ENCODE measurements at places on chromosomes 3 and 15. TPM values are rescaled to one million over a fixed set of nuclear protein-coding genes. Genes with fewer than 3 reads are reported as not detected.

The MNS1 gene
- total RNA-seq: 1.2 TPM

The ASTE1 gene
- 15.1 TPM for total RNA-seq

The GPR27 gene
- total RNA-seq: 43.6 TPM

The CPNE9 gene
- 0.41 TPM for total RNA-seq

The GNAI2 gene
- total RNA-seq: 97.0 TPM

The RASGRF1 gene
- total RNA-seq: 4.5 TPM

The MITF gene
- 1.6 TPM for total RNA-seq

The CFAP91 gene
- 7.7 TPM for total RNA-seq

The IQCH gene
- total RNA-seq: 2.9 TPM

The EAF2 gene
- total RNA-seq: 5.3 TPM

The MESP1 gene
- 2.0 TPM for total RNA-seq

The ICE2 gene
- total RNA-seq: 38.3 TPM

The RLBP1 gene
- total RNA-seq: 3.3 TPM

The HGD gene
- under 0.01 TPM for total RNA-seq

The GHSR gene
- 0.82 TPM for total RNA-seq

The LPCAT4 gene
- total RNA-seq: 10.6 TPM

The NLGN1 gene
- 59.1 TPM for total RNA-seq

Measured in frontal cortex (tissue), 4 donors.